Erythroblast (primary cell): ENCODE measurements at places on chromosomes 11 and 22.

GRCh38 chr11:18785411-18785810, 6.2 kb downstream of the PTPN5 start:
- DNase-seq: no peak

GRCh38 chr22:17237038-17237668, 17.9 kb upstream of the ADA2 start:
- DNase-seq: no peak

DNA sequence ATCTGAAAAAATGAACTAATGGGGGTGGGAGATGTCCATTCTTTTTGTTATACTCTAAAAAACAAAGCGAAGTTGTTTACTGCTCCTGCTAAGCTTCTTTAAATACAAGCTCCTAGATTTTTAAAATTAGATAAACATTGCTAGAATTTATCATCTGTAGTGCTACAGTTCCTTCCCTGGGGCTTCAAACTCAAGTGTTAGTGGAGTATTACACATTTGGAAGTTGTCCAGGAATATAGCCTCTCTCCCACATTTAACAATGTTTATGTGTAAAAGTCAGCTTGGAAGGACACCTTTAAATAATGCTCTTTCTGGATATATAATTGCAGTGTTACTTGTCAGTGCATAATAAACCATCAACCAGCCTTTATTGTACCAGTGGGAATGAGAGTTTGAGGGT, 155.5 kb downstream of the SPON1 start:
- DNase-seq: no peak

DNA sequence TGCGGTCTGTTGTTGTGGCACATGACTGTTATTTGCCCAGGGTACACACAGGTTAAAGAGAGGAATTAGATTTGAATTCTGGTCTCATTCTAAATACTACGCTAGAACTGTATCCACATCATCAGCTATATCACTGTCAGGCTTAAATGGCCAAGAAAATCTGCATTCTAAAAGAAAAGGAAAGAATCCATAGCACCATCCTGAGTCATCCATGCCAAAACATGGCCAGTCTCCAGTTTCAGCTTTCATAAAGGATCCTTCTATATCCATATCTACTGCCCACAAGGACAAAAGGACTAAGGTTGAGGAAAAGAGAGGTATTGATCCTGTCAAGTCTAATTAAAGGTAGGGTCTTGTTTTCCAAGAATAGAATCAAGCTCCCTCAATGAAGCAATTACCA, 73.6 kb upstream of the GDPD4 start:
- no peak for DNase-seq

DNA sequence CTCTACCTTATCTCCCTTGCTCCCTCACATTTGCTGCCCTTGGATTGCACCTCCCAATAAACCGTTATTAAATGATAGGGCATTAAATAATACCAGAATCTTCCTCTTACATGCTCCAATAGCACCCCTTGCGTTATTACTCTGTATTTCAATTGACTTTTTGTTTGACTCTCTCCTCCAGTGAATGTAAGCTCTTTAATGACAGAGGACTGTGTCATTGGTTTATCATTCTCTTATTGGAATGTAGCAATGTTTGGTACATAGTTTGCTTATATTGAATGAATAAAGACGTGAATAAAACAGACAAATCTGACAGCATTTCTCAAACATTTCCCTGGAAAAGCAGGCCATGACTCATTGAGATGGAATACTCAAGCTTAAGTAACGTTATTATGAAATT, 8.7 kb upstream of the MPEG1 start:
- DNase-seq: no peak

DNA sequence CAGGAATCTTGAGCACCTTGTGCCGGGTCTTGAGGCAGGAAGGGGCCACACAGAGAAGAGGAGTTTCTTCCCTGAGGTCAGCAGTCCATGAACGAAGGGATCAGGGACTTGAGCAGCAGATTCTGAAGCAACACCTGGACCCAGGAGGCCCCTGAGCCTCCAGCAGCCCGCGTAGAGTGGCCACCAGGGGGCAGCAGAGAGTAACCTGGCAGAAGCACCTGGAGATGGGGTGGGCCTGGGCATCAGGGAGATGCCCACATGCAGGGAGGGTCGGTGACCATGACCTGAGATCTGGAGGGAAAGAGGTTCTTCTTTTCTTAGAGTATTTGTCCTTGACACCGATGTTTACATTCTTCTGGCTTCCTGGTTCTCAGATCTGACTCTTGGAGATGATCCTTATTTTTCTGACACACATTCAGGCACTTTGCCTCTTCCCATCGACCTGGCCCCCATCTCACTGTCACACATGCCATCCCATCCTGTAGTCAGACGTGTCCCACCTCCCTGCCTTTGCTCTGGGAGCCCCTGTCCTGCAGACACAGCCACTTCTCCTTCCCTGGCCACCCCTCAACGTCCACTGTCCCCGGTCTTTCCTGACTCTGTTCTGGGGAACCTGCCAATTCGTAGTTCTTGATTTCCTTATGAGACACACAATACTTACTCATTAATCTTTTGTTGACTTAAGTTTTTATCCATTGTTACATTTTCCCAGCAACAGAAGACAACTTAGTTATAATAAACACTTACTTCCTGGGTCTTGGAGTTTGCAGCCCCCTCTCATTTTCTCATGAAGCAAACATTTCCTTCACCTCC, 66.5 kb downstream of the GGTLC2 start:
- peak; percentile 38 for DNase-seq

GRCh38 chr22:48052621-48052890, 1290.1 kb downstream of the TBC1D22A start:
- DNase-seq: no peak

DNA sequence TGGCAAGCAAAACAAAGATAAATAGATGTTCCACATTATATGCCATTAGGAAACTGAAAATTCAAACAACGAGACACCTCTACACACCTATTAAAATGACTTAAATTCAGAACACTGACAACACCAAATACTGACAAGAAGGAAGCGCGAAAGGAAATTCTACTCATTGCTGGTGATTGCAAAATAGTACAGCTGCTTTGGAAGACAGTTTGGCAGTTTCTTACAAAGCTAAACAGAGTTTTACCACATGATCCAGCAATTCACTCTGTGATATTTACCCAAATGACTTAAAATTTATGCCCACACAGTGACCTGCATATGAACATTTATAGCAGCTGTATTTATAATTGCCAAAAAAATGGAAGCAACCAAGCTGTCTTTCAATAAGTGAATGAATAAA, 232.6 kb downstream of the CASP12 start:
- no peak for DNase-seq

DNA sequence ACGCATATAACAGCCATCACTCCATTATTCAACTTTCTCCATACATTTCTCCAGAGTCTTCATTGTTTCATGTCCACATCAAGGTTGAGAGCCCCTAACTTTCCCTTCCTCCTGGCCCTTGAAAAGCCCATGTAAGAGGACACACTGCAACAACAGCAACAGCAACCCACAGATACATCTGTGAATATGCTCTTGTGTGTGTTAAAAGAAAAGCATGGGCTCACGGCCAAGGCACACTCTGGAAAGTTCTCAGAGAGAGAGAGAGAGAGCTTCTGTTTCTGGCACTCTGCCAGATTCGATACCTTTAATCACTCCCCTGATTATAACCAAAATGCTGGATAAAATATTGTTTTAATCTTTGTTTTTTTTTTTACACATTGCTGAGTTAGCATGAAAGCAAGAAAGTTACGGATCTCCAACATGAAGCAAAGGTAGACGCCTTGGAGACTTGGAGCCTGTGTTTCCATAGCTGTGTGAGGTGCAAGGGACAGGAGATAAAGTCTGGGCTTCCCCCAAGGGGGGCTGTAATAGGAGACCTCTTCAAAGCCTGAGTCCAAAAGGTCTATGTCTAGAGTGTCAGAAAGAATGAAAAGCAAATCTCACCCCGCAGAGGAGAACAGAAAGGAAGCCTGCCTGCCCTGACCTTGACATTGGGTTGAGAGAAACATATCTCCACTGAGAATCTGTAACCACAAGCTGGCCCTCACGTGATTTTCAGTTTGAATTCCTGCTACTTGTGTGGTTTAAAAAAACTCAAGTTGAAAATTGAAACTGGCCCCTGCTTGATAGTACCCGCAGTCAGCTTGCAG, 33.7 kb upstream of the MPPED1 start:
- DNase-seq: no peak

DNA sequence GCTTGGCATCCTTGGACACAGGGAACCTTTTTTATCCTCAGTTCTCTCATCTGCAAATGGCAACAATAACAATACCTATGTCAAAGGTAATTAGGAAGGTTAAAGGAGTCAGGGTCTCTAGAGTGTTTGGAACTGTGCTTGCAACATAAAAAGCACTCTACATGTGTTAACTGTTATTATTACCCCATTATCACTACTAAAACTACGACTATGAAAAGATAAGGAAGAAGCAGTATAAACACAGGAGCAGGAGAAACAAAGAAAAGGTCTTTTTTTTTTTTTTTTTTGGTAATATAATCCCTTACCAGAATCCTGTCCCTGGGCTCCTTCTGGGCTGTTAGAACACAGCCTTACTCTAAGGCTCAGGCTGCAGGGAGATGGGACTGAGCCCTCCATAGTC, 348.2 kb downstream of the CADM1 start:
- no peak for DNase-seq

- DNase-seq: no peak
Measured at GRCh38 chr11:17431139-17431538, 42.7 kb upstream of the KCNJ11 start.

- no peak for DNase-seq
Measured at GRCh38 chr11:82776377-82776776, 42.7 kb upstream of the FAM181B start.

DNA sequence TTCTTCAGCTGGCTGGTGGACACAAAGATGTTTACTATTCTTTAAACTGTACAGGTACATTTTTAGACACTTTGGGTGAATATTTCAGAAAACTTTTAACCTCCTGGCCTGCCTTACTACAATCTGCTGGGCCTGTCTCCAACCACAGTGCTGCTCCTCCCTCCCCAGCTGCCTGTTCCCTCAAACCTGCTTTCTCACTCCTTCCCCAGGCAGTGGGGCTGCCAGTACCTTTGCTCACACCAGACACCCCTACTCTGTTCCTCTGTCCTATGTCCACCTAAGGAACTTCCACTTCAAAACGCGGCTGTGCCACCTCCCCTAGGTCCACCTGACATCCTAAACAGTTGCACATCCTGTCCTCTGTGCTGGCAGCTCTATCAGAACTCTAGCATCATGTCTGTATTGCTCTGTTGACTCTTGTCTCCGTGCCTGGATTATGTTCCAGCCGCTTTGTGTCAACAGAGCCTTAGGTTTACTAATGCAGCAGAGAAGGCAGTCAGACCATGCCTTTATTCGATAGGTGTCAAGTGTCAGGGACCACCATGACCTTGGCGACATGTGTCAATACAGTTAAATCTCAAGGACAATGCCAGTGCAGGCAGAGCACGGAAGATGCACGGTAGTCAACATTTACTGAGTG, 13.4 kb downstream of the ZP1 start:
- no peak for DNase-seq

GRCh38 chr11:65181569-65182257, at the start of gene CAPN1:
TSS of gene CAPN1 (plus strand) at chr11:65181928. CDS start at chr11:65182702, 774 bp downstream.
- DNase-seq: peak; percentile 94

- peak; percentile 6 for DNase-seq
Measured at GRCh38 chr11:122115524-122116379, at the start of gene BLID. TSS of gene BLID (minus strand) at chr11:122116215. CDS start at chr11:122115922, 293 bp downstream.

- no peak for DNase-seq
Measured at GRCh38 chr11:47510209-47510608, 42.7 kb downstream of the CELF1 start.

GRCh38 chr11:86160541-86161149, 83.9 kb upstream of the EED start:
- DNase-seq: peak; percentile 49

- no peak for DNase-seq
Measured at GRCh38 chr11:69512790-69513189, 31.3 kb downstream of the LINC01488 start.

- no peak for DNase-seq
Measured at GRCh38 chr11:72422414-72422813, 11.9 kb downstream of the CLPB start.

DNA sequence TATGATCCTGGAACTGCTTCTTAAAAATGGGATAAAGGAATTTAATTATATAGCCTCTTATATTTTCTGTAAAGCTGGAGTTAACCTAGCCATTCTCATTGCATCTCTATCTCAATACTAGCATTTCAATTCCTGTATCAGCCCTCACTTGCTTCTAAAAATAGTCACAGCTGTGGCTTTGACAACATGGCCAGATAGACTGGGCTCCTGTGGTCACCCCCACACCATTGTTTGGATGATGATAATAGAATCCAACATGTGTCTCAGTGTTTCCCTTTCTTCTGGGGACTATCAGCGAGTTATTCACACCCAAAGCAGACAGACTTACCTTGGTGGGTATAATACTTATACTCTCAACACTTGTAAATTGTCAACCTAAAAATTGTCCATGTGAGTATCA, 6.9 kb downstream of the VWA5A start:
- no peak for DNase-seq

GRCh38 chr11:14854057-14854456, 38.0 kb downstream of the CYP2R1 start:
- no peak for DNase-seq

GRCh38 chr22:49431551-49431950, 396.1 kb downstream of the BRD1 start:
- no peak for DNase-seq

DNA sequence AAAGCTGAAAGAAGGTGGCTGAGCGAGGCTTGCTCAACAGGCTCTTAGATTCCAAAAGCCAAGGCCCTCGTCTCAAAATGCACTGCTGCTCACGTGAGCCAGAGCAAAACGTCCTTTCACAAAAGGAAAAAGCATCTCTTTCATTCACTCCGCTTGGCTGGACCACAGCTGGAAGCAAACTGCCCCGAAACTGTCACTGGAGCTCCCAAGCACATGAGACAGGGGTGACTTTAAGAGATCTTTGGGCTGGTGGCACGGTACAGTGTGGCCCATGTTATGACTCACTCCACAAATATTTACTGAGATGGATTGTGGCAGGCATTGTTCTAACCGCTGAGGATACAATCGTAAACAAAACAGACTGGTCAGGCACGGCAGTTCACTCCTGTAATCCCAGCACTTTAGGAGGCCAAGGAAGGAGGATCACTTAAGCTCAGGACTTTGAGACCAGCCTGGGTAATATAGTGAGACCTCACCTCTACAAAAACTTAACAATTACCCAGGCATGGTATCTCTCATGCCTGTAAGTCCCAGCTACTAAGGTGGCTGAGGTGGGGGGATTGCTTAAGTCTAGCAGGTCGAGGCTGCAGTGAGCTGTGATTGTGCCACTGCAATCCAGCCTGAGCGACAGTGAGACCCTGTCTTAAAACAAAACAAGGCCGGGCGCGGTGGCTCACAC, 3.6 kb downstream of the PLA2G6 start:
- peak; percentile 27 for DNase-seq
